Foreskin keratinocyte (primary cell): ENCODE measurements at places on chromosomes 11 and 22.

DNA sequence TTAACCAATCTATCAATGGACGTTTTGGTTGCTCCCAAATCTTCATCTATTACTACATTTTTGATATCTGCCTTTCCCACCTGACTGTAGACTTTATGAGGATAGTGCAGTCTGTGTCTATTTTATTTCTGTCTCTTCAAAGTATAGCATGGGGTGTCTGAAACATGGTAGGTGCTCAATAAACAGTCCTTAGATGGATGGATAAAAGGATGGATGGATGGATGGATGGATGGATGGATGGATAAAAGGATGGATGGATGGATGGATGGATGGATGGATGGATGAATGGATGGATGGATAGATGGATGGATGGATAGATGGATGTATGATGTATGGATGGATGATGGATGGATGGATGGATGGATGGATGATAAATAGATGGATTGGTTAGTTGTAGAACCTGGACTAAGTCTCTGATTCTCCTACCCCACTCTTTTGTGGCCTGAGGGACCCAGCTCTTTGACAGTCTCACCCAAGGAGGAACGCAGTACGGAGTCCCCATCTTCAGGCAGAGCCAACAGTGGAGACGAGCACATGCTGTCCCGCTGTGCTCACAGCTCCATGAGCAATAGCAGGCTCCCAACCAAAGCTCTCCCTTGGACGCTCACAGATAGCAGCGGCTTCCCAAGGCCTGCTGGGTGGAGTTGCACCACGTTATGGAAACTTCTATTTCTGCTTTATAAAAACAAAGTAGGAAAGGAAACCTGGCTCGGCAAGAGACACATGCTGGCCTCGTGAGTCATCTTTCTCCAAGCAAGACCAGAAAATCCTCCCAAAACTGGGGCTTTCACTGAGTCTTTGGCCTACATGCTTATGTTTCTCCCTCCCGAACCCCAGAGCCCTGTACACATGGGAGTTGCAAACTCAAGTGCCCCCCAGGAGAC, 448.0 kb downstream of the MIAT start:
- no peak for DNase-seq

GRCh38 chr11:19970944-19971343, 189.3 kb downstream of the DBX1 start:
- DNase-seq = no peak

GRCh38 chr11:20775331-20775730, 105.9 kb downstream of the NELL1 start:
- DNase-seq = no peak

GRCh38 chr11:24685821-24686220, 189.0 kb downstream of the LUZP2 start:
- no peak for DNase-seq

DNA sequence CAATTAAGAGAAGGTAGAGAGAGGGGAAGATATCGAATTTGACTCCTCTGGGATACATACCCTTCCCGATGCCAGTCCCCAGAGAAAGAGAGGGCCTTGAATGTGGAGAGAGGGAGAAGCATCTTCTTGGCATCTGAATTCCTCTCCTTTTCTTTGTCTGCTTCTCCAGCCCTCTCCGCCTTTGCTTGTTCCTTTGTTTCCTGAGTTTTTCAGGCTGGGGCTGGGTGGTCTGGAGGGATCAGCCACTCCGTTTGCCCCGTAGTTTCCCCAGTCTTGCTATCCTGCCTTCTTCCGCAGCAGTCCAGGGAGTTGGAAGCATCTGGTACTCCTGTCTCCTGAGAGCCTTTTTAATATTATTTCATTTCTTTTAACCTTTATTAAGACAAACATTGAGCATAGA, 107.1 kb upstream of the CADM1 start:
- no peak for DNase-seq

GRCh38 chr11:17652556-17652955, 66.8 kb upstream of the MYOD1 start:
- no peak for DNase-seq

DNA sequence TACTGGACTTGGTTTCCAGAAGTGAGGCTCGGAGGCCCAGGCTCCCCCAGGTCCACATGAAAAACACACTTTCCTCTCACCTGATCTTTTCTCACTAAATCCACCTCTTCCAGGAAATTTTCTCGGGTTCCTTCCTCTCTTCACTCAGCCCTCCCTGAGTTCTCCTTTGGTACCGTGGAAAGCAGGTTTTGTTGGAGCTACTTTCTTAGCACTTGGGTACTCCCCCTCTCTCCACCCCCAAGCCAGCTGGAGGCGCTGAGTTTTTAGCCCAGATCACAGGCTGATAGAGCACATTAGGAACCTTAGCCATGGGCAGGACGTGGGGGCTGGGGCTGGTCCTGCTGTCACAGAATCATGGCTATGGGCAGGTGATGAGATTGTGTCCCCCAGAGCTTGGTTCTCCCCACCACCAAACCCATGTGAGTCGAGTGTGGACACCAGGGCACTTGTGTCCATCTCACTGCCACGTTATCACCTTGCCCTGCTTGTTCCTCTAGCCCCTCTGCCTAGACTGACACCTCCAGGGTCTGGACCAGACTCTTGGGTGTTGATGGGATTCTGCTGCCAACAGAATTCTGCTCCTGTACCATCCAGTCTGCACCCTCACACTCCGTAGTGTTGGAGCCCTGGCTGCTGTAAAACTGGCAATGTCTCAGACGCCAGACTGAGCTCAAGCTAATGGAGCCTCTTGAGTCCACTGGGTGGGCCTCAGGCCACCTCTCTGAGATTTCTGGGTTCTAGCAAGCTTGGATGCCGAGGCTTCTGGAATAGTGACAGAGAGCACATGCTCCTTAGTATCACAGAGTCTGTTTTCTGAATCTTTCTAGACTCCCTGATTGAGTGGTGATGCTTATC, 74.9 kb upstream of the NARS2 start:
- no peak for DNase-seq

GRCh38 chr11:64558869-64559268, 32.2 kb upstream of the SLC22A12 start:
- DNase-seq = no peak

DNA sequence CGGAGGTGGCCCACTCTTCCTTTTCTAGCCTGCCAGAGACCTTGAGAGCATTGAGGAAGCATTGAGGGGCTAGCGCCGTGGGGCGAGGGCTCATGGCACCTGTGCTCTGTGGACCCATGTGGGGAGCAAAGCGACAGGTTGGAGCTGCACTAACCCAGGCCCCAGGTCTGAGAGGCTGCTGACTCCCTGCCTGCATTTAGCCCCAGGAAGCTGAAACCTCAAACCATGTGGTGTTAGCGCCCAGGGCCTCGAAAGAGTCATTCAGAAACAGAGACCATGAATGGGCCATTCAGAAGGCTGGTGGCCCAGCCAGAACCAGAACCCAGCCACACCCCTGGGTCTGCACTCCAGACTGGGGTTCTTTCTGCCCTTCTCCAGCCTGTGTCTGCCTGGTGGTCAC, 88.6 kb downstream of the BCR start:
- no peak for DNase-seq

DNA sequence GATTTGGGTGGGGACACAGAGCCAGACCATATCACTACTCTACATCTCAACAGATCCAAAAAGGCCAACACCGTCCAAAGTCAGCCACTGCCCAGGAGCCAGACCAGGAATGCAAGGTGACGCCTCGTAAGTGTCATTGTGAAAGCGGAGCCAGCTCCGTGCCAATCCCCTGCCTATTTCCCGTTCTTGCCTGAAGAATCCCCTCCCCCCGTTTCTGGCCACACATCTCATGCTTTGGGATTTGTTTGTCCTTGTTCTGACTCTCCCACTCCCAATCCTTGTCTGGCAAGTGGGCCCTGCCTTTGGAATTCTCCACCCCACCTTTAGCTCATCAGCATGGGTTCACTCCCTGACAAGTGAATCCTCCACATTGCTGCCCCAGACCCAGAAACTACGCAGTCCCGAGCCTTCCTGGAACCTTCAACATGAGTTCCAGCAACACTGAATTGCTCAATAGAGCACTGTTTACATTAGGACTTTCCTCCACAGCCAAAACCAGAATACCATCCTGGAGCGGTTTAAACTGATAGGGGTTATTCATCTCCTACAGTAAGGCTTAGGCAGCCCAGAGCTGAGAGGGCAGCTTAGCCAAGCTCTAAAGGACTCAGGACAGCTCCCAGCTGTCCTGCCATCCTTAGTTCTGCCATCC, 6.0 kb upstream of the SLC35C1 start:
- DNase-seq = no peak

GRCh38 chr11:75167617-75168016, 16.7 kb downstream of the SLCO2B1 start:
- no peak for DNase-seq

- no peak for DNase-seq
Observed at GRCh38 chr11:12196308-12196707, 85.9 kb downstream of the MICAL2 start.

- DNase-seq = no peak
Observed at GRCh38 chr11:129998107-129998506, 4.5 kb downstream of the PRDM10 start.

DNA sequence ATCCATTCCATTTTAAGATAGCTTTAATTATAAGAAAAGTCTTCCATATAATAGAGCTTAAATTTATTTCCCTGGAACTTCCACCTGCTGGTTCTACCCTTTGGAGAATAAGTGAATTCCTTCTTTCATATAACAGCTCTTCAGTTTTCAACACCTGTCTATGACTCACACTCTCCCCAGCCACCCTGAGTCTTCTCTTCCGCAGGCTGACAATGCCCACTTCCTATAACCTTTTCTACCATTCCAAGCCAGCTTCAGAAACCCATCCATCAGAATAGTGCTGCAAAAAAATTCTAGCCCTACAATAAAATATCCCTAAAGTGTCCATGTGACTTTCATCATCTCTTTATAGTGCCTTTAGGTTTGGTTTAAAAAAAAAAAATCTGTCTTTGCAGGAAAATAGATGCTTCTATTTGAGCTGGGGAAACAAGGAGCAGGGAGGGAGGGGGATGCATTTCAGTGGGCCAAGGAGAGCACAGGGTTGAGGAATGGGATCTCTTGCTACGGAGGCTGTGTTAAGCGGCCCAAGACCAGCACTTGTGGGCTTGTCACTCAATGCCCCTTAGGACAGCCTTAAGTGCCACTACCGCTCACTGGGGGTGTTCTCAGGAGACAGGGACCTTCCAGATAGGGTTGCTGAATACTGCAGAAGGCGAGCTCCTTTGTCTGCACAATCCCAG, 178.6 kb downstream of the DSCAML1 start:
- peak; percentile 18 for DNase-seq

DNA sequence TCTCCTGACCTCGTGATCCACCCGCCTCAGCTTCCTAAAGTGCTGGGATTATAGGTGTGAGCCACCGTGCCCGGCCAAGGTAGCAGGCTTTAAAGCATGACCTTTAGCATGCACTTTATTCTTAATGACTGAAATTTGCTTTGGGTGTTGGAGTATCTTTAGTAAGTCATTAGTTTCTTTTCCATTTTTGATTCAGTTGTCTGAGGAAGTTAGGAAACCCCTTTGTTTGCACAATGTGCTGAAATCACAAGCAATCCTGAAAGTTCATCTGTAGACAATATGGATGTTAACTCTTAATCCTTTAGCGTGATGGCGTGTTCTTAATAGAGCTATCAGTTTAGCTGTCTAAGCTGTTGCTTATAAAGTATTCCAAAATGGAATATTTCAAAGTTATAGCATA, 16.8 kb downstream of the SDHD start:
- no peak for DNase-seq

- no peak for DNase-seq
Observed at GRCh38 chr11:8127447-8127846, 41.4 kb downstream of the RIC3 start.
